Left cardiac atrium (tissue), 4 donors: ENCODE measurements at places on chromosomes 6 and 20. TPM values are rescaled to one million over a fixed set of nuclear protein-coding genes. Genes with fewer than 3 reads are reported as not detected.

ELOVL2 gene
- total RNA-seq = 2.3 TPM

FLRT3 gene
- total RNA-seq = 2.4 TPM

TFAP2A gene
- 0.79 TPM for total RNA-seq

CCN6 gene
- not detected for total RNA-seq

FOXS1 gene
- 1.6 TPM for total RNA-seq

FAM184A gene
- 3.9 TPM for total RNA-seq

UNC5CL gene
- 0.86 TPM for total RNA-seq
